ENCODE measurements at places on chromosomes 6 and 20. TPM values are rescaled to one million over a fixed set of nuclear protein-coding genes. Genes with fewer than 3 reads are reported as not detected.

DNA sequence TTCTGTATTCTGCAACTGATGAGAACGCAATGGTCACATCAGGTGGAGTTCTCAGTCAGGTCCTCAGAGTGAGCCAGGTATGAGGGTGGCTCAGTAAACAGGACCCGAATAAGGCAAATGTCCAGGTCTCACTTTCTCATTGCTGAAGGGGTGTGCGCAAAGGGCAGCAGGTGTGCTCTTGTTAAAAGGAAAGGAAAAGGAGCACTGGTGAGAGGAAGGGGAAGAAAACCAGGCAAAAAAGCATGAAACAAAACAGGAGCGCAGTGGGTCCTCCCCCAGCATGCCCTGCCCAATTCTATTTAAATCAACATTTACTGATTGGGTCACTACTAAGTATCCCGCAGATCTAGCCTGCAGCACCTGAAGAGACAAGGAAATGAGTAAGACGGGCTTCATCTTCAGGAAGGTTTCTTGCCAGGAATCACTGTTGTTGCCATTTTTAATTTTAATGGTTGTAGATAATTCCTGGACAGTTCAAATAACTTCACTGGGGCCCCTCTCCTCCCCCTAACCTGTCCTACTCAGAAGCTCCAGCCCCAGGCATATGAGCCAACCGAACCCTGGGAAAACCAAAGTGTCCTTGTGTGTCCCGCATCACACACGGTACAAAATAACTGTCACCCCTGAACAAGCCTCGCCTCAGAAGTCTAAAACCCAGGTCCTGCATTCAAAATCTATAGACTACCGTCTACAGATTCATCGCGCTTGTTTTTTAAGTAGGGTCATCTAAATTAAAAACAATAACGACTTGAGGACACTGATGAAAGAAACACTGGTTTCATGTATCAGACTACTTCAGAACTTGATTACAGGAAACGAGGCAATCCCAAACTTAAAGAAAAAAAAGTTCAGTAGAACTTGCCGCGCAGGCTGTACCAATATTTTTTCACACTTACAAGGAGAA lies 980 bp downstream of the MBOAT1 start:
- DNase-seq, result peak; percentile 32
- peaks cover 30% of the 10 kb centered on the region for H3K4me1 ChIP-seq
- peak overlapping the region; percentile 67 for H3K4me3 ChIP-seq
- H3K27me3 ChIP-seq, result peaks cover 10% of the 10 kb centered on the region
- no peaks in the 10 kb centered on the region for H3K36me3 ChIP-seq

DNA sequence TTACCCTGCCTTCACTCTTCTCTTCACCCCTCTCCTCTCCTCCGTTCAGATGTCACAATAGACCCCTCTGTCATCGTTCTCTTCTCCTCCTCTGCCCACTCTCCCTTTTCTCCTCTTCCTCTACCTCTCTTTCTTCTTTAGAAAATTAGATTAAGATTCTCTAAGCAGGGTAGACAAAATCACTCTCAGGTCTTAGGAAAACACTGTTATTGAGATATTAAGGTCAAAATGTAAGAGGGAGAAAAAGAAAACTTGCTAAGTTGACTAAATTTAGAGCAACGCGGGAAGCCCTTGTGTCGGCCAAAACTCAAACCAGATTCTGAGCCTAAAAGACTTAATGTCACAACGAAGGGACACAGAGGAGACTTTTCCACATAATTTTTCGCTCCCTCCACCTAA lies 22.1 kb upstream of the ZNF184 start:
- peaks cover 15% of the 10 kb centered on the region for H3K4me1 ChIP-seq
- H3K36me3 ChIP-seq, result no peaks in the 10 kb centered on the region
- H3K27ac ChIP-seq, result no peak overlapping the region
- no peak for DNase-seq

GRCh38 chr20:46400828-46401477 lies 5.5 kb downstream of the ELMO2 start:
- H3K27ac ChIP-seq, result no peak overlapping the region
- H3K4me1 ChIP-seq, result peaks cover 39% of the 10 kb centered on the region
- DNase-seq, result peak; percentile 23
- H3K4me3 ChIP-seq, result no peak overlapping the region

GRCh38 chr6:167802339-167802738 lies 24.4 kb upstream of the AFDN start:
- no peaks in the 10 kb centered on the region for H3K36me3 ChIP-seq
- DNase-seq, result no peak
- no peak overlapping the region for H3K4me3 ChIP-seq
- no peak overlapping the region for H3K27ac ChIP-seq
- H3K4me1 ChIP-seq, result no peaks in the 10 kb centered on the region

- no peaks in the 10 kb centered on the region for H3K27me3 ChIP-seq
- H3K4me3 ChIP-seq, result no peak overlapping the region
- no peak overlapping the region for H3K27ac ChIP-seq
- peaks cover 69% of the 10 kb centered on the region for H3K36me3 ChIP-seq
- no peak for DNase-seq
These were observed 35.6 kb downstream of the ARFGEF2 start for GRCh38 chr20:48957053-48957481.

- DNase-seq, result no peak
- H3K27ac ChIP-seq, result no peak overlapping the region
- H3K4me1 ChIP-seq, result no peaks in the 10 kb centered on the region
- no peaks in the 10 kb centered on the region for H3K27me3 ChIP-seq
These were observed 974.1 kb downstream of the EYS start for GRCh38 chr6:64732888-64733287.

DNA sequence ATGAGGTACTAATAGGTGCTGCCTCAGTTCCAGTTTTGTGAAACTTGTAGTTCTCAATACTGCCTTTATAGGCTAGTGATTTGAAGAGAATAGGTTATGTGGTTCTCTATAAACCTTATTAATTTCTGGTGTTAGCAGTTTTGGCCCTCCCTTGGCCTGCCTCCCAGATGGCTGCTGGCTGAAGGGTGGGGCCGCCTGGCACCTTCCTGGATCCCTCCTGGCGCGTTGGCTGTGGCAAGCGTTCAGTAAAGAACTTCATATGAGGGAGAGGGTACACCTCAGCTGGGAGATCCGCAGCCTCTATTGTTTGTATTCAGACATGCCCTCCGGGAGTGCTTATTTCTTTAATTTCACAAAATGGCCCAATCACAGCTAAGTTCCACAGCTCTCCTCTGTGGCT lies 51.9 kb downstream of the FAM120B start:
- no peaks in the 10 kb centered on the region for H3K27me3 ChIP-seq
- H3K36me3 ChIP-seq, result peaks cover 50% of the 10 kb centered on the region
- H3K4me3 ChIP-seq, result no peak overlapping the region
- DNase-seq, result no peak
- H3K27ac ChIP-seq, result no peak overlapping the region
- H3K4me1 ChIP-seq, result no peaks in the 10 kb centered on the region

DNA sequence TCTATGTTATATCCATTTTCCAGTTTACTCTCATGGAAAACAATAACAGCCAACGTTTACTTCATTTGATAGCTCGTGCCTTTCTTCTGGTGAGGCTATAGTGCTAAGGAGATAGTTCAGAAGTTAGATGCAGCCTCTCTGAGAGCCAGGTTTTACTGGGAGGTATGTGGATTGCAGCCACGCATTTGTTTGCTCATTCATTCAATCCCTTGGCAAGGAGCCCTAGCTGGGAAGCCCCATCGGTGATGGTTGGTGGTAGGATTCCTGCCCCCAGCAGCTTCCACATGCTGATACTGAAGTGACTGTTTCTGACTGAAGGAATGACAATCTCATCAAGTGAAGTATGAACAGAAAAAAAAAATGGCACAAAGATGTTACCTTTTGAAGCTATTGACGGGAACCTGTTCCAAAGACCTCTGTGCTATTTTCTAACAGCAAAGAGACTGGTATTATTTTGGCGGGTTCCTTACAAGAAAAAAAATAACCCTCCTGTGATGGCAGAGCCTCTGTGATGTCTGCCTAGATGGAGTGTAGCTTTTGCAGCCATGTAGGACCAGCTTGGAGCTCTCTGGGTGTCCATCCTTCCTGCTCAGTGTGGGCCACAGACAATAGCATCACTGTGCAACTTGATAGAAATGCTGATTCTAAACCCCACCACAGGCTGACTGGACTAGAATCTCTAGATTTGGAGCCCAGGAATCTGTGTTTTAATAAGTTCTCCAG lies 30.6 kb downstream of the SNAP25 start:
- H3K36me3 ChIP-seq, result no peaks in the 10 kb centered on the region
- no peaks in the 10 kb centered on the region for H3K27me3 ChIP-seq
- H3K27ac ChIP-seq, result no peak overlapping the region

DNA sequence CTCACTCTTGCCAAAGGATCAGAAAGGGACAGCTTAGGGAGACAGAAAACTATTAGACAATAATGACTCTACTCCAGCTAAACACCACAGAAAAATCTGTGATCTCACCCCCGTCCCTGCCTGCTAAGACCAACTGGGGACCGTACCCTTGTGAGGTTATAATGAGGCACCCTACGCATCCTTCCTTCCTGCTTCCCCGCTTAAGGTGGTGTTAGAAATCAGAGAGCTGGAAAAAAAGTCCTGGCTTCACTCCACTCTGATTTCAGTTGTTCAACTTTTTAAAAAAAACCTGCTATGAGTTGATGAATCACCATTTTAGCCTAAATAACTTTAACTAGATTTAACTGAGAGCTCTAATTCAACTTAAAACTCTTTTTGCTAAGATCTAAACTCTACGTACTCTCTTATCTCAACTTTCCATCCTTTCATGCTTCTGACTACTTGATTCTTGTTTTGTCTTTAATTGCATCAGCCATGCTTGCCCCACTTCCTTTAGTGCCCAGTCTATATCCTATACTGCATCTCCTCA lies 35.8 kb upstream of the TMEM14A start:
- H3K4me3 ChIP-seq, result no peak overlapping the region

DNA sequence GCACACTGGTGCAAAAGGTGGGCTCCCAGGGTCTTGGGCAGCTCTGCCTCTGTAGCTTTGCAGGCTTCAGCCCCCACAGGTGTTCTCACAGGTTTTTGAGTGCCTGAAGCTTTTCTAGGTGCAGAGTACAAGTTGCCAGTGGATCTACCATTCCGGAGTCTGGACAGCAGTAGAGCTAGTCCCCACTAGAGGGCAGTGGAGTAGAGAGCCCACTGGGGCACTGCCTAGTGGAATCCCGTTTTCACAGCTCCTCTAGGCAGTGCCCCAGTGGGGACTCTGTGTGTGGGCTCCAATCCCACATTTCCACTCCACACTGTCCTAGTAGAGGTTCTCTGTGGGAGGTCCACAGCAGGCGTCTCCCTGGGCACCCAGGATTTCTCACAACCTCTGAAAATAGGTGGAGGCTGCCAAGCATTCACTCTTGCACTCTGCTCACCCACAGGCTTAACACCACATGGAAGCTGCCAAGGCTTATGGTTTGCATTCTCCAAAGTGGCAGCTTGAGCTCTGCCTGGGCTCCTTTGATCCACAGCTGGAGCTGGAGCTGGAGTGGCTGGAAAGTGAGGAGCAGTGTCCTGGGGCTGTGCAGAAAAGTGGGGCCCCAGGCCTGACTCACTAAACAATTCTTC lies 86.3 kb upstream of the PROKR2 start:
- H3K4me1 ChIP-seq, result no peaks in the 10 kb centered on the region
- no peak overlapping the region for H3K27ac ChIP-seq
- no peak overlapping the region for H3K4me3 ChIP-seq

DNA sequence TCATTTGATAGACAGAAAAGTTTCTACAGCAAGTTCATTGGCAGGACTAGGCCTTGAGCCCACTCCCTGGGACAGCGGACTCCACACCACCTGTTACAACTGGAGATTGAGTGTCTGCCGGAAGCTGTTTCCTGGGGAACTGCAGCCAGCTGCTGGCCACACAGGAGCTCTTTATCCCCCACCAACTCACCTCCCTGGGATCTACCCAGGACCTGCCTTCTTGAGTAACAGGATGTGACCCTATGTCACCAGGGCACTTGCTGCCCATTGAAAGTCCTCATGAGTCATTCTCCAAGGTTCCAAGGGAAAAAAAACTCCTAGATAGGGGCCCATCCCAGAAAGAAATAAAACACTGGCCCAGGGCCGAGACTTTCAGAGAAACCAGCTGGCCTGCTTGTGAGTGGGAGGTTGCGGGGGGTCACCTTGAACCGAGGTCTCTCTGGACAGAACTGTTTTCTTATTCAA lies 37.4 kb upstream of the SLC9A8 start:
- H3K36me3 ChIP-seq, result no peaks in the 10 kb centered on the region
- no peak overlapping the region for H3K4me3 ChIP-seq
- no peak overlapping the region for H3K27ac ChIP-seq
- no peaks in the 10 kb centered on the region for H3K4me1 ChIP-seq
- H3K27me3 ChIP-seq, result no peaks in the 10 kb centered on the region

- H3K27ac ChIP-seq, result no peak overlapping the region
- H3K36me3 ChIP-seq, result peaks cover 60% of the 10 kb centered on the region
- H3K4me3 ChIP-seq, result no peak overlapping the region
- no peak for DNase-seq
- no peaks in the 10 kb centered on the region for H3K4me1 ChIP-seq
These were observed 21.7 kb upstream of the SMIM26 start for GRCh38 chr20:18545566-18545965.

GRCh38 chr20:12051206-12052163 lies 133.8 kb downstream of the BTBD3 start:
- H3K27ac ChIP-seq, result no peak overlapping the region
- no peaks in the 10 kb centered on the region for H3K27me3 ChIP-seq
- H3K36me3 ChIP-seq, result no peaks in the 10 kb centered on the region
- DNase-seq, result no peak
- H3K4me3 ChIP-seq, result no peak overlapping the region
- peaks cover 37% of the 10 kb centered on the region for H3K4me1 ChIP-seq

DNA sequence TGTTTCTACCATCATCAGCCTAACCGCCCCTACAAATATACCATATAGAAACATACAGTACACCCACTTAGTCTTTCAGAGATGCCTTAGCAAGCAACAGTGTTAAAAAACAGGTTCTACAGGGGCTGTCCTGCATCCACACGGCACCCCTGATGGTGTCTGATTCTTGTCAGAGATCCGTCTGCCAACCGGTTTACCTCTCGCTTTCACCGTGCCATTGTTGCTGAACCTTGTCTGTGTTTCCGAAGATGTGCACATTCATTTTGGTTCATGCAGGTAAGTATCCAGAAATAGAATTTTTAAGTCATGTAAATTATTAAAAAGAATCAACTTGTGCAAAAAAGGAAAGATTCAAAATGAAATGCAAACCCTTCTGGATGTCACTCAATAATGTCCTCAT lies 52.9 kb downstream of the EPHA7 start:
- DNase-seq, result no peak
- no peaks in the 10 kb centered on the region for H3K27me3 ChIP-seq
- H3K4me3 ChIP-seq, result no peak overlapping the region

DNA sequence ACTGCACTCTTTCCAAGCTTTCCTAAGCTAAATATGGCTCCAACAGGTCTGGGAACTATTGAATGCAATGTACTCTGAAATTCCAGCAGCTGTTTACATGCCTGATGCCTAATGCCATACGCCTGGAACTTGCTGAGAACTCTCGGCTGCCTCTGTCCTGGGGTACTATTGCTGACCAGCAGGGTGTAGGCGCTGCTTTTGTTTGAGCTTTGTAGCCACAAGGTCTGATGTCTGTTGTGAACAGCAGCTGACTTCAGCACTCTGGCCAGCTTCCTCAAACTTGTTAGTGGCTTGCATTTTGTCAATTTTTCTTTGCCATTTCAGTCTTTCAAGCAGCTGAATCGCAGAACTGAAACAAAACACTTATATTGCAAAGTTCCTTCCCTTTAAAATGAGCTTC lies 26.7 kb downstream of the SAYSD1 start:
- no peaks in the 10 kb centered on the region for H3K4me1 ChIP-seq
- DNase-seq, result peak; percentile 14
- H3K27ac ChIP-seq, result no peak overlapping the region
- H3K4me3 ChIP-seq, result no peak overlapping the region
- peaks cover 3% of the 10 kb centered on the region for H3K27me3 ChIP-seq
- H3K36me3 ChIP-seq, result no peaks in the 10 kb centered on the region

Gene GSTA2
- total RNA-seq, result not detected

Gene CST4
- not detected for total RNA-seq

Gene MAP7
- 0.63 TPM for total RNA-seq

Gene KCNQ2
- 0.12 TPM for total RNA-seq

Gene GABRR1
- not detected for total RNA-seq

Gene SOX18
- total RNA-seq, result not detected

Gene SLPI
- total RNA-seq, result not detected

Gene SH3BGRL2
- total RNA-seq, result not detected

Gene SYTL3
- total RNA-seq, result 5.4 TPM

Gene PSMB8
- 127 TPM for total RNA-seq

All from B cell (primary cell).